ENCODE measurements at places on chromosomes 13 and 19.
A peak's percentile ranks its signal among the peaks of the same experiment; 100 is the strongest.

- DNase-seq, result no peak
Measured at GRCh38 chr19:15926484-15926883, 7.8 kb downstream of the CYP4F11 start.

DNA sequence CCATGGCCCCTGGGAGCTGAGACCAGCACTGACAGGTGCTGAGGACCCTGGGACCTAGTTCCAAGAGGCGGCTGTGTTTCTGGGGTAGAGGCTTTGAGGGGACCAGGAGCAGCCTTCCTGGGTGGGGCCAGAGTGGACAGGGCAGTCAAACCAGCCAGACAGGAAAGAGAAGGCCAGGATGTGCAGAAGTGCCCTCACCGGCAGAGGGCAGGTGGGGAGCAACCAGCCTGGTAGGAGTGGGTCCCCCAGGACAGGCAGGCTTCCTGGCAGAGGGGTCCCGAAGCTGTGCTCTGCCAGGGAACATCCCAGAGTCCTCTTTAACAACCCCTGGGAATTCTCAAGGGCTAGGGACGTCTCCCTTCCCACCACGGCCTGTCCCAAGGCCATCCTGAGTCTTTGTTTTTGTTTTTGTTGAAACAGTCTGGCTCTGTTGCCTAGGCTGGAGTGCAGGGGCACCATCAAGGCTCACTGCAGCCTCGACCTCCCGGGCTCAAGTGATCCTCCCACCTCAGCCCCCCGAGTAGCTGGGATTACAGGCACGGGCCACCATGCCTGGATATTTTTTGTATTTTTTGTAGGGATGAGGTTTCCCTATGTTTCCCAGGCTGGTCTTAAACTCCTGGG is 3.0 kb upstream of the HIPK4 start:
- no peak for DNase-seq

GRCh38 chr13:64845110-64845509 is 2385.0 kb downstream of the PCDH9 start:
- DNase-seq, result no peak

DNA sequence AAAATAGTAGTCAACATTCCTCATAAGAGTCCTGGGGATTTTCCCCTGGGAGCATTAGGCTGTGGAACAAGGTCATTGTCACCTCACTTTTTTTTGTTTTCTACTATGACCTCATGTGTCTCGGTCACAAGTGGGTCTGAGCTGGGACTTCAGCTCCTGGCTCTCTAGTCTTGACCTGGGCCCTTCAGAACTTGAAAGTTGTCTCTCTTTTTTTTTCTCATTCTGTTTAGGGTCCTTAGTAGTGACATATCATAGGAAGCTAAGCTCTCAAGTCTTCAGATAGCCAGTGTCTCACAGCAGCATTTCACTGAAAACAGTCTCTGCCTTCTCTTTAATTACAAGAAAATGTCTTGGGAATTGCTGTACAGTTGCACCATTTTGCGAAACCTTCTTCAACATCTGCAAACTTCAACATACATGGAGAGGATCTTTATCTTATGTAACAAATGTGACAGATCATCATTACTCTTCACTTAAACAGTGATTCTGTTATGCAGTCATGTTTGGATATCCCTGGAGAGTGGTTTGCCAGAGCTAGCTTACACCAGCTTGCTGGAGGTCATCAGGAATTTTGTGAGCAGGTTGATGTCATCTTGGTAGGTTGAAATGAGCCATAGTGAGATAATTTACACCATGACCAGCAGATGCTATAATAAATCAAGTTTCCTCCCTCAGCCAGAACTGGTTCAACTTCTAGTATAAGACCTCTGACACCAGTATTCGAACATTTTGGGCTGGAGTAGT is 131.5 kb downstream of the GPC5 start:
- DNase-seq, result no peak

DNA sequence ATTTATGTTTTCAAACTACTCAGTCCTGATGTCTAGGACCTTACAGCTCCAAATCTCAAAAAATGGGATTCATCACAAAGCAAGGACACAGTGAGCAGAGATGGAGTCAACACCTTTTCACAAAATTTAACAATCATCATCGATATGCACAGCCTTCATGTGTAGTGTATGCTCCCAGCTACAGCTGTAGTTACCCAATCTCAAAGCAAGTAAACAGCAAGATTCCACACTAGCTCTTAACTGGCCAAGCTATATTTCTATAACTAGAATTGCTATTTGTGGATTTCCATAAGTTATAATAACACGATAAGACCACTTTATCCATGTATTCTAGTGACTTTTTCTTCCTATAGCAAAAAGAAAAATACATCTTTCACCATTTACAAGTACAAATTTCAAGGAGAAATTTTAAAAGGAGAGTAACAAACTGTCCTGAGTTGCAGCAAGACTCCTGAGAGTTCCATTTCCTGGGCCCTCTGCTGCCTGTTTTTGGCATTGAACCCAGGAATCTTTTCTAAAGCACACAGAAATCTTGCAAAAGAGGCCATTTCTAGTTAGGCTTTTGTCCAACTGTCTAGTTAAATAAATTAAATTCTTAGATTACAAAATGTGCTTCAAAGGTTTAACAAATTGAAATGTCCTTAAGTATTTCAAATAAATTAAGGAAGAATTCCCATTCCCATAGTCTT is 460.6 kb downstream of the FGF14 start:
- DNase-seq, result no peak

DNA sequence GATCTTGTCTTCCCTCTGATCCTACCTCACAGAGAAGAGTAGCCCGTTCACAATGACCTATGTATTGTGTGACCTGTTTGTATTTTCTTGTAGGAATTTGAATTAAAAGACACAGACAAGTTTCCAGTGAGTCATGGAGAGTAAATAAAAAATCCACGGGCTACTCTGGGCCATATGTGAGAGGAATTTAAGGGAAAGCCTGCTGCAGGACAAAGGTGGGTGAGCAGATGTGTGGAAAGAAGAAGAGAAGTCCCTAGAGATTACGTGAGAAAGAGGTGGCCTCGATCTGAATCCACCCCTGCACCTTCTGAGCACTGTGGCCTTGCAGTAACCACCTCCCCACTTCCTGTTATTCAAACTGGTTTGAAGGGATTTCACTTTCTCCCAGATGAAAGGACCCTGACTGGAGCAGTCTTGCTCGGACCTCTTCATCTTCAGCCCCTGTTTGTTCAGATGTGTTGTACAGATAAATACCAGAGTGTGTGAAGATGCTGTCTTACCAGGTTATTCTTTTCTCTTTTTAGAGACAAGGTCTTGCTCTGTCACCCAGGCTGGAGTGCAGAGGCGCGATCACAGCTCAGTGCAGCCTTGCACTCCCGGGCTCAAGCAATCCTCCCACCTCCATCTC is 205.4 kb downstream of the PDS5B start:
- DNase-seq, result no peak

- DNase-seq, result no peak
Measured at GRCh38 chr19:54035215-54036178, 28.2 kb downstream of the VSTM1 start.

GRCh38 chr13:30963791-30964190 is 31.3 kb downstream of the TEX26 start:
- DNase-seq, result no peak

DNA sequence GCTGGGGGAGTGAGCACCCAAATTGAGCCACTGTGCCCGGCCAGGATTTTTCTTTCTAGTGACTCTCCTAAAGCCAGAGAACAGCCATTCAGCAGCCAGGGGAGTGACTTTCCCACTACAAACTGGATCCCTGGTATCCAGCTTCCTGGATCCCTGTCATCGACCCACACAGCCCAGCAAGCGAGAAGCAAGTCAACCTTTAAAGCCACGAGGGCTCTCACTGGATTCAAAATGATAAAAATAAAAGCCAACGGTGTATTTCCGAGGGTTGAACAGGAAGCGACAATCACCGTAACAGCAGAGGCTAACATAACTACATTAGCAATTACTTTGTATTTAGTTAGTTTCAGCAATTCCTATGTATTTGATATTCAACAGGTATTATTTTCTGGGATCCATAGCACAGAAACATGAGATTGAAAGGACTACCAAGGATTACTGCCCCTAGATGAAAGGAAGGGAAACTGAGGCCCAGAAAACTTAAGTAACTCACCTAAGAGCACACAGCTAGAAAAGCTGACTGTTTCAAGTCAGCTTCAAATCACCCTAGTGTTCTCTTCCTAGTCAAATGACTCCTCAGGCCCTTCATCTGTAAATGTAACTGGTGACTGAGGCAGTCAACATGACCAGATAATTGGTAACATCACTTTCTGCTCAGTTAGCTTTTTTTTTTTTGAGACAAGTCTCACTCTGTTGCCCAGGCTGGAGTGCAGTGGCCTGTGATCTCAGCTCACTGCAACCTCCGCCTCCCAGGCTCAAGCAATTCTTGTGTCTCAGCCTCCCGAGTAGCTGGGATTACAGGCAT is 2.7 kb downstream of the RFX1 start:
- DNase-seq, result no peak

- no peak for DNase-seq
Measured at GRCh38 chr13:22169473-22169872, 498.6 kb downstream of the FGF9 start.

GRCh38 chr19:50912727-50913716 is 1.8 kb upstream of the KLK4 start:
- DNase-seq, result no peak

GRCh38 chr13:99941911-99942310 is 29.7 kb downstream of the ZIC5 start:
- no peak for DNase-seq

- no peak for DNase-seq
Measured at GRCh38 chr19:16661480-16662034, 618 bp downstream of the TMEM38A start.

DNA sequence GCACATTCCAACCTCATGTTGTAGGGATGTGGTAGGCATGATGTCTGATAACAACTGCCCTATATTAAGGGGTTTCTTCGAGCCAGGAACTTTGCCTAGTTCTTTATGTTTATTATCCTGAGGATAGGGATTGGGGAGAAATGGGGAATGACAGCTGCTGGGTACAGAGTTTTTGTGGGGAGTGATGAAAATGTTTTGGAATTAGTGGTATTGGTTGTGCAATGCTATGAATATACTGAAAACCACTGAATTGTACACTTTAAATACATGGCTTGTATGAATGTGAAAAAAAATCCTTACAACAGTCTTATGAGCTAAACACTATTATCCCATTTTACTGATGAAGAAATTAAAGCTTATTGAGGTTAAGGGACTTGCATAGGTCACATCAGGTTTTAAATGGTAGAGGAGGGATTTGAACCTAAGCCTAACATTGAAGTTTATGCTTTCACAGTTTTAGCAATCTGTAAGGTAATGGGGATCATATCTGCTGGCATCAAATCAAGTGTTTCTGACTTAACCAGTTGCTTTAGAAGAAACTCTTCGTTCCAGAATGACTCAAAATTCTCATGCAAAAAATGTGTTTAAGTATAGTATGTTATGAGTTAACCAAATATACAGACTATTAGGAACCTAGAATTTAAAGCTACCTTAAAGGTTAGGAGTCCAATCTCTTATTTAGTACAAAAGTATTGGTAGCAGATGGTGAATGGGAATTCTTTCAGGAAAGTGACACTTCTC is 61.4 kb downstream of the ERCC5 start:
- no peak for DNase-seq

DNA sequence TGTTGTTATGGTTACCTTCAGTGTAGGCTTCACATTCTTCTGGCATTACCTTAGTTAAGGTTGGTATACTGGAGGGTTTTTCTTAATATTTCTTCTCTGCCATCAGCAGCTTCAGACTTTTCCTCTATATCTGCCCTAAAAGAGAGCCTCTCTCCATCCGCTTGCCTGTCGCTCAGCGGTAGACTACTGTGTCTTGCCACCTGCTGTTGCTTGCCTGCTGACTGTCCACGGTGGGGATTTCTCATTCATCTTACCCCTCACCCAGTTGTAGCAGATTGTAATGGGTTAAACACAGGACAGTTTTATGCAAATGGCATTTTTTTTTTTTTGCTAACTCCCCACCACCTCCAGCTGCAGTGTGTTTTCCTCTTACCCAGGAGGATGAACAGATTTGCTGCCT is 577.2 kb downstream of the SLITRK5 start:
- no peak for DNase-seq

- DNase-seq, result peak; percentile 93
Measured at GRCh38 chr19:4472174-4472974, at the start of gene HDGFL2. Gene HDGFL2 (plus strand): TSS chr19:4472297. CDS start chr19:4472351, 54 bp downstream.

- no peak for DNase-seq
Measured at GRCh38 chr13:73158851-73159250, 100.0 kb downstream of the KLF5 start.

DNA sequence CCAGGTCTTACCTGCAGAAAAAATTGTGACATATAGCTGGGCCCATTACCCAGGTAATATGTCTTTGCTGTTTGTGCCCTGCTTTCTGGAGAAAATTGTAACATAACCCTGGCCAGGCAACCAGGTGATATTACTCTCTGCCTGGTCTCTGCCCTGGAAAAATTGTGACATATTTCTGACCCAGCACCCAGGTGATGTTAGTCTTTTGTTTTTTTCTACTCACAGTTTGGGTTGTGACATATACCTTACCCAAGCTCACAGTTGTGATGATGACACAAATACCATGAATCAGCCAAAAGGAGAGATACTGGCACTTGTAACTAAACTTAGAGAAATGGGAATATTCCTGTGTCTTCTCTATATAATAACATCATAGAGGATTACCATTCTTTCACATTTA is 6.5 kb upstream of the ZNF726 start:
- DNase-seq, result no peak

GRCh38 chr13:93818345-93818744 is 591.7 kb downstream of the GPC6 start:
- DNase-seq, result no peak

- DNase-seq, result no peak
Measured at GRCh38 chr13:43894438-43894837, 14.7 kb downstream of the LACC1 start.

GRCh38 chr13:44879452-44880058 is 109.7 kb downstream of the NUFIP1 start:
- DNase-seq, result no peak

Data from activated T-cell treated with anti-CD3 and anti-CD28 coated beads, Interleukin-2, amount 50 U/mL, for 1 hour (primary cell).